NCI-H1436 (cell line): ENCODE measurements at places on chromosomes 3 and 15.

GRCh38 chr15:36951731-36952247, 148.6 kb downstream of the MEIS2 start:
- DNase-seq, result peak; percentile 51

DNA sequence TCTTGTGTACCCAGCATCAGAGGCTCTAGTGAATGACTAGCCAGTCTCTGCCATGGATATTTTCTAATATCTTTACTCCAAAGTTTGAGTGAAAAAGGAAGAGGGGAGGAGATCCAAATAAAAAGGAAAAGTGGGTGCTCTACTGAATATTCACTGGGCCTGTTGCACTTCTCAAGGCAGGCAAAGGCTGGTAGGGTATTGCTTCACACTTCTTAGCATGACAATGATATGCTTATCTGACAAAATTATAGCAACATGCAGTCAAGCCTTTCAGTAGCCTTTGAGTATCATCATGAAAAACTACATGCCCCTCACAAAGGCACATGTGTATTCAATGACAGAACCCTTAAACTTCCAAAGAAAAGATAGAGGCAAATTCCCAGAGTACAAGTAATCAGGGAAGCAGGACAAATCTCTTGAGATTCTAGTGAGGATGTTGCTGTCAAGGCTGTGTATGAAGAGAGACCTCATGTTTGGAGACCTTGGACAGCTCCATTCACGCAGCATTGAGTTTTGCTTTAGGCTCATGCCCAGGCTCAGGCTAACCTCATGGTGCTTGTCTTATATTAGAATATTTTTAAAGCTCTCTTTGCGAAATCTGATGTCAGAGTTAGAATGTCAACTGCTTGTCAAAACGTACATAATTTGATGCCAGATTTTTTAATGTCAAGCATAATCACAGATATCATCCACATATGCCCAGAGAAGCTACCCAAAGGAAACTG, 506.9 kb downstream of the OCA2 start:
- no peak for DNase-seq

DNA sequence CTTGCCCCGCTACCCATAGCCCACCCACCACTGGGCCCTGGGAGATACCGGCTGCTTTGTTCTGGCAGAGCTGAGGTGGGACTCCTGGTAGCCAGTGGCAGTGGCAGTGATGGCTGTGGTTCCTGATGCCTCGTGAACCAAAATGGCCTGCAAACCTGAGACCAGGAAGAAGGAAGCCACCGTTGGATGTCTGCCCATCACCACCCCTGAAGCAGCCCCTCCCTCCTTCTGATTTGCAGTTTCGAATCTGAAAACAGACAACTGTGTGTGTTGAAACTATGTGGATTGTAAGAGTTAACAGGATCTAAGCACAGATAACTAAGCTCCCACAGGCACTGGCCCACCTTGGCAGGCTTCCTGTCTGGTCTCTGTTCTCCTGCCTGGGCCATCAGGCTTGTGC, 66.6 kb downstream of the NUP210 start:
- DNase-seq, result no peak

- no peak for DNase-seq
These were observed 21.3 kb downstream of the KIF9 start for GRCh38 chr3:47261301-47261700.
